ENCODE measurements at places on chromosomes 4 and X.

GRCh38 chr4:15729910-15730533, 27.2 kb downstream of the BST1 start:
- DNase-seq = no peak

GRCh38 chr4:8860892-8861575, 10.6 kb downstream of the HMX1 start:
- no peak for DNase-seq

DNA sequence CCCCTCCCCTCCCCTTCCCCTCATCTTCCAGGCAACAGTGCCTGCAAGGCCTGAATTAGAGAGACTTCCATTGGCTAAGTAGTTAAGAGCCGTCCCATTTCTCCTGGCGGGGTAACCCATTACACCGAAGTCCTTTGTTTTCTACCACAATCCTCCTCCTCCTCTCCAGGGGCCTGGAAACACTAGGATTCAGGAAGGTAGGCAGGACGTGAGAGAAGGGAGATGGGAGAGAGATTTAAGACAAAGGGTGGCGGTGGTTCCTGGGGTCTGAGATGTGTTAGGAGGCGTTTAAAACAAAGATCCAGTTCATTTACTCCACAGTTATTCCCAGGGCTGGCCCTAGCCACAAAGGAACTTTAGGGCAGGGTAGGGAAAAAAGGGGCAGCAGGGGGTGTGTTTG, 28.0 kb downstream of the NYX start:
- no peak for DNase-seq

DNA sequence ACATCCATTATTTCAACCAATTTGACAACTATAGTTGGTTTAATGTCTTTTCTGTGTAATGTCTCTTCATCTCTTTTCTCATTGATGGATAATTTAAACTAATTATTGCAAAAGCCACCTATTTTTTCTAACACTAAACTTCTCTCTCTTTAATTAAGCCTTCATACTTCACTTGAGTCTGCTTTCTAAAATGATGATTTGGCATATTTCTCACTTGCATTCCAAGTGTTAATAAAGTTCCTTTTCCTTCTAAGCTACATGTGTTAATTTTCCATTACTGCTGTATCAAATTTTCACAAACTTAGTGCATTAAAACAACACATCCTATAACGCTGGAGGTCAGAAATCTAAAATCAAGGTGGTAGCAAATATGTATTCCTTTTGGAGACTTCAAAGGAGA, 1743.8 kb upstream of the PCDH7 start:
- DNase-seq = no peak

GRCh38 chr4:168711197-168712140, 214.6 kb downstream of the PALLD start:
- no peak for DNase-seq
